GM19239 (cell line): ENCODE measurements at places on chromosomes 12 and 14.

GRCh38 chr14:100723135-100723829 is 3.4 kb upstream of the DLK1 start:
- no peak for DNase-seq

- no peak for DNase-seq
Measured at GRCh38 chr14:52190337-52190931, 77.1 kb upstream of the PTGDR start.

- no peak for DNase-seq
Measured at GRCh38 chr12:2414810-2415567, 362.2 kb downstream of the CACNA1C start.

- no peak for DNase-seq
Measured at GRCh38 chr12:128784030-128784760, 39.6 kb downstream of the SLC15A4 start.

DNA sequence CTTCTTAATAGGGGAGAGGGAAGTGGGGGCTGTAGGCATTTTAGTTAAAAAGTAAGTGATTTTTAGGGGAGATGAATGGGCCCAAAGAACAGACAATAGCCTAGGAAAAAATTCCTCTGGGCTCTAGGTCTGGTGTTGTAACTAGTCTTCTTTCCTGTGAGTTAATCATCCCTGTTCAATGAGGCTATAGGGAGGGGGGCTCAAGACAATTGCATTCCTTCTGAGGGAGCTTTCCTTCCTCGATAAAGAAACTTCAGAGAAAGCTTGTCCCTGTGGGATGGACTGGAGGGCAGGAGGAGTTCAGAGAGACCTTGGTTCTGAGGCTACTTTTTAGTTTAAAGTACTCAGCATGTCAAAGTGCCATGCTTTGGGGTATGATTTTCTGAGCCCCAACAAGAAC is 127.2 kb downstream of the BBS10 start:
- DNase-seq: no peak
